ENCODE measurements at places on chromosomes 3 and 15. TPM values are rescaled to one million over a fixed set of nuclear protein-coding genes. Genes with fewer than 3 reads are reported as not detected.

The SPINK8 gene
- not detected for total RNA-seq

The ITIH1 gene
- total RNA-seq = not detected

The SNX4 gene
- total RNA-seq = 14.8 TPM

The SNTN gene
- not detected for total RNA-seq

The NEK4 gene
- total RNA-seq = 11.9 TPM

The ZNF620 gene
- total RNA-seq = 0.39 TPM

The OR5K2 gene
- not detected for total RNA-seq

The WDR72 gene
- 0.19 TPM for total RNA-seq

The OR4F6 gene
- total RNA-seq = not detected

The ACKR4 gene
- total RNA-seq = 0.19 TPM

The IL17RB gene
- total RNA-seq = not detected

The AGBL1 gene
- not detected for total RNA-seq

The CCDC33 gene
- not detected for total RNA-seq

The TTLL13 gene
- total RNA-seq = 0.11 TPM

The FEZF2 gene
- not detected for total RNA-seq

The NTRK3 gene
- not detected for total RNA-seq

The TMEM45A gene
- total RNA-seq = 4.4 TPM

The CCDC9B gene
- total RNA-seq = 8.0 TPM

The PROS1 gene
- 2.3 TPM for total RNA-seq

The NR2E3 gene
- total RNA-seq = not detected

The CHRNA5 gene
- 3.8 TPM for total RNA-seq

The SH3BP5 gene
- 13.9 TPM for total RNA-seq

The IQCH gene
- 2.4 TPM for total RNA-seq

The CCDC54 gene
- total RNA-seq = not detected

The BFSP2 gene
- not detected for total RNA-seq

The SH3GL3 gene
- 0.23 TPM for total RNA-seq

The SHQ1 gene
- 11.3 TPM for total RNA-seq

The CPLX3 gene
- total RNA-seq = not detected

The CAMK1 gene
- 7.3 TPM for total RNA-seq

The CACNA2D3 gene
- total RNA-seq = not detected

The GPR171 gene
- not detected for total RNA-seq

The IGSF11 gene
- total RNA-seq = not detected

The PCLAF gene
- total RNA-seq = 33.3 TPM
